ENCODE measurements at places on chromosomes 6 and 20.

- no peak for DNase-seq
Measured at GRCh38 chr6:156909212-156910010, 132.2 kb downstream of the ARID1B start.

- DNase-seq, result peak; percentile 43
Measured at GRCh38 chr20:46230801-46231282, 77.5 kb downstream of the CDH22 start.

DNA sequence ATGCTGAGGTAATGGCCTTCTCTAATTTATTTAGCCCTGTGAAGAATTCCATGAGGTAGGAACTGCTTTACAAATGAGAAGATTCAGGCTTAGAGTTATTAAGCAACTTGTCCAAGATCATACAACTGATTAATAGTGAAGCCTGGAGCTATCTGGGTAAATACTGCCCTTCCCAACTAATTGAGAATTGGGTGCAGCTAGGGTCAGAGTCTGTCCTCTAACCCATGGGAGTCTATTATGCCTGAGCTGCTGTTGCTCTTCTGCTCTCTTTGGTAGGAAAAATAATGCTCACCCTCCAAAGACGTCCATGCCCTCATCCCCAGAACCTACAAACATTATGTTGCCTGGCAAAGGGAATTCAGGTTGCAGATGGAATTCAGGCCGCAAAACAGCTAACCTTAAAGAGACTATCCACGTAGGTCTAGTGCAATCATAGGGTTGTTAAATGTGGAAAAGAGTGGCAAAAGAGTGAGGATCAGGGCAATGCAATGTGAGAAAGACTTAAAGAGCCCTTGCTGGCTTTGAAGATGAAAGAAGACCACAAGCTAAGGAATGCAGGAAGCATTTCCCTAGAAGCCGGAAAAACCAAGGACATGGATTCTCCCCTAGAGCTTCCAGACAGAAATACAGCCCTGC is 90.1 kb downstream of the SPTLC3 start:
- no peak for DNase-seq

GRCh38 chr20:44997171-44997570 is 30.9 kb downstream of the STK4 start:
- no peak for DNase-seq

DNA sequence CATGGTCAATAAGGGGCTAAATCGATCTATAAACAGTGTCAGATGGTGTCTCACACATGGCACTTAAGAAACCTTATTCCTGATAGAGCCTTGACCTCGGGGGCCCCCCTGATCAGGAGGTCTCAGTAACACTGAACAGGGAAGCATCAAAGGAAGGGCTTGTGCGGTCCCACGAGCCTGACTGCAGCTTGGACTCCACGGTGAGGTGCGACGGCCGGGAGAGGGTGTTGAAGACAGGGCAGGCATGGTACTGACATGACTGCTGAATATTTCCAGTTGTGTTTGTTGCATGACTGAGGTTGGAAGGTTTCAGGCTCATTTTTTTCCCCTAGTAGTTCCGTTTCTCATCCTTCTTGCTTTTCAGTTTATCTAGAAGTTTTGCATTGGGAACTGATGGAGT is 107.1 kb upstream of the JAG1 start:
- no peak for DNase-seq

- no peak for DNase-seq
Measured at GRCh38 chr6:142235791-142236190, 66.0 kb upstream of the ADGRG6 start.

DNA sequence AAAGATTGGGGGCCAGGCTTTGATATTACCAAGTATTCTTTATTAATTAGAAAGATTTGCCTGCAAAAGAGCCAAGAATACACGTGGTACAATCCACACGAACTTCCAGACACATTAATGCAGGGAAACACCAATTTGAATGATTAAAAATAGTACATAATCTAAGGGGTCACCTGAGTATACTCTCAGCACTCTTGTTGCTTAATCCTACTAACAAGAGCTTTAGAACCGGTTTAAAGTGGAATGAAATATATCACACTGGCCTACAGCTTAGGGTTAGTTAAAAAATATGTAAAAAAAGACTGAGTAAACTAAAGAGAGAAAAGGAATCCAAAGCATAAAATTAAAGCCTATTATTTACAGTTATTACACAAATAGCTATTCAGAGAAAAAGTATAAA is 49.0 kb downstream of the COL9A1 start:
- no peak for DNase-seq

DNA sequence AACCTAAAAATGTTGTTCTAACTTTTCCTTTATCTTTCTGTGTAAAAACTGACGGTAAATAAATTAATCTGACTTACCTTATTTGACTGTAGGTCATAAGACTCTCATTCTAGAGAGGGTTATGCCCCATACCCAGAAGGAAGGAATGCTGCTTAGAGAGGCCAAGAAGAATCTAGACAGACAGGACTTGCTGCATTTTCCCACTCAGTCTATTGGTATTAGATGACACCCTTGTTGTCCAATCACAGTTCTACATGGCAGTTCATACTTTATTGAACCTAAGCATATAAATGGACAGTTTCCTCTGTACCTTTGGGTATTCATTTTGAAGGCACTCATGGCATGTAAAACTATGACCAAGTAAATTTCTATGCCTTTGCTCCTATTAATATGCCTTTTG is 359.6 kb upstream of the ID4 start:
- DNase-seq, result no peak
